Activated CD4-positive, alpha-beta T cell treated with anti-CD3 and anti-CD28 coated beads for 48 hours (primary cell): ENCODE measurements at places on chromosomes 4 and X.

DNA sequence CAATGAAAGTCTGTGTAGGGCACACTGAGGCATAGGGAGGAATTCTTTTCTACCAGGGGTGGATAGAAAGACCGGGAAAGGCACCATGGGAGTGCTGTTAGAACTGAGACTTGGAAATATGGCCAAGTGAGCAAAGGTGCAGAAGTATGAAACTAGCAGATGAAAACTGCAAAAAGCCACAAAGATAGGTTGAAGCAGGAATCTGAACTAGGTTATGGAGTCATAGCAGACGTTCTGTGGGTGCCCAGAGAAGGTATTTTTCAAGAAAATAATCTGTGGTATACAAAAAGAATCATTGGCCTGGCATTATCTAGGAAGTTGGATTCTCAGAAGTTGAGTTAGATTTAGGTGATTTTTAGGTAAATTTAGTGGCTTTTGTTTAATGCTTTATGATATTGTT, 48.5 kb downstream of the SMAD1 start:
- no peak for DNase-seq

DNA sequence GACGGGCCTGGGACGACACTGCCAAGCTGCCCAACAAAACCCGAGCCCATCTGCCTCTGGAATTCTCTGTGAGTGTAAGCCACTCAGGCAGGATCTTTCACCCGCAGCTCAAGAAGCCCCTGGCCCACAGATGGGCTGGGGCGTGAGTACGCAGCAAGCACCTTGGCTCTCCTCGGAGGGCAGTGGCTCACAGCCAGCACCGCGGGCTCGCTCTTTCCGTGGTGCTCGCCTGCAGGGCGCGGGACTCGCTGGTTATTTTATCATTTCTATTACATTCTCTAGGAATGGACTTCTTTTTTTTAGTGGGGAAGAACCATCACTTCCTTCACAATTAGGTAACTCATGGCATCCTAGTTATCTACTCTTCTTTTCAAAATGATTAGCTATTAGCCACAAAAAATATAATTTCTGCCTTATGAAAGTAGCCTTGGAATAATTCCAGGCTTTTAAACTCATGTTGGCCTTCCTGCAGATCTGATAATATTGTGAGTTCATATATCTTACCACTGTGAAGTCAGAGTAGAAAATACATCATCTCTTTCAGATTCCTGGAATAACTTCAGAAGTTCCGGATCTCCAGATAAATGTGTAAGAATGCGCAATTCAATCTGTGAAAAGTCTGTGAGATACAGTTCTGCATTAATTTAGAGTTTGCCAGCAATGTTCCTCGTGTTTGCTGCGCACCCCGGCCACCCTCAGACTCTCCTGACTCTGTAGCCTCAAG, 68.6 kb downstream of the NAT8L start:
- no peak for DNase-seq

DNA sequence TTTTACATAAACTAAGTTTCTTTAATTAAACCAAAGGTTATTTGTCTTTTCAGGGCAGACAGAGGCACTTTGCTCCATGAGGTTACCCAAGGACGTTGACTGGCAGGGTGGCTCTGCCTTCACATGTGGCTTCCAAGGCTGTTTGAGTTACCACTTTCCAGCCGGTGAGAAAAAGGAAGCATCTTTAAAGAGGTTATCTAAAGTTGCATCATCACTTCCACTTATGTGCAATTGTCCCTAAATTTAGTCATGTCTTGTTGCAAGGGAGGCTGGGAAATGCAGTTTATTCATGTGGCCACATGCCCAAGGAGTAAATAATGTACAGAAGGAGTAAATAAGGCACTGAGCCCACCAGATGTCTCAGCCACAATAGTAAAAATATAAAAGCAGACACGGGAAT, 29.0 kb upstream of the RAP1GDS1 start:
- DNase-seq: no peak

DNA sequence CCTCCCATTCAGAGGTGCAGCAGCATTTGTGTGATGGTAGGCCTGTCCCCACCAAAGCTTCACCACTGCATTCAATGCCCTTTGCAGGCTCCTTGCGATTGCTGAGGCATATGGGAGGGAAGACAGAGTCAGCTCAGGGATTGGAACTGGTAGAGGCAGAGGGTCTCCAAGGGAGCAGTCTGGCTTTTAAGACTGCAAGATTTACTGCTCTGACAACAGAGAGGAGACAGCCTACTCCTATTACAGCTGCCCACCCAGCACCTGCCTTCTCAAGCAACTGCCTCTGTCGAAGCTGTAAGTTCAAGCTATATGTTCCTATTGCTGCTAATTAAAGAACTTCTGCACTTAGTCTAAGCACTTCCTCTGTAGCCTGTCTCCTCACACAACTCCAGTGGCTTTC, 481.8 kb downstream of the FGF13 start:
- DNase-seq: no peak

- DNase-seq: peak; percentile 18
Measured at GRCh38 chrX:56764975-56765791, 36.1 kb downstream of the NBDY start.
